ENCODE measurements at places on chromosomes 3 and 15.

DNA sequence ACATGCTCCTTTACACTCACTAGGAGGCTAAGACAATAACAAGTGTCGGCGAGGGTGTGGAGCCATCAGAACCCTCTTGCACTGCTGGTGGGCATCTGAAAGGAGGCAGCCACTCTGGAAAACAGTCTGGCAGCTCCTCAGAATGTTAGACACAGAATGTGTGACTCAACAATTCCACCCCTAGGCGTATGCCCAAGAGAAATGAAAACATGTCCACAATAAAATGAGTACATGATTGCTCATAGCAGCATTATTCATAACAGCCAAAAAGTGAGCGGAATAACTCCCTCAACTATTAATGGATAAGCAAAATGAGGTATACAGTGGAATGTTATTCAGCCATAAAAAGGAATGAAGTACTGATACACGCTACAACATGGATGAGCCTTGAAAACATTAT lies 57.8 kb downstream of the WNT7A start:
- no peak for DNase-seq

GRCh38 chr15:70271422-70272088 lies 173.8 kb upstream of the TLE3 start:
- DNase-seq = no peak

GRCh38 chr3:24052446-24052845 lies 107.4 kb downstream of the NR1D2 start:
- DNase-seq = no peak

- DNase-seq = no peak
These were observed 61.6 kb upstream of the CTNNB1 start for GRCh38 chr3:41137686-41138111.

GRCh38 chr3:36367912-36368573 lies 12.3 kb upstream of the STAC start:
- no peak for DNase-seq

DNA sequence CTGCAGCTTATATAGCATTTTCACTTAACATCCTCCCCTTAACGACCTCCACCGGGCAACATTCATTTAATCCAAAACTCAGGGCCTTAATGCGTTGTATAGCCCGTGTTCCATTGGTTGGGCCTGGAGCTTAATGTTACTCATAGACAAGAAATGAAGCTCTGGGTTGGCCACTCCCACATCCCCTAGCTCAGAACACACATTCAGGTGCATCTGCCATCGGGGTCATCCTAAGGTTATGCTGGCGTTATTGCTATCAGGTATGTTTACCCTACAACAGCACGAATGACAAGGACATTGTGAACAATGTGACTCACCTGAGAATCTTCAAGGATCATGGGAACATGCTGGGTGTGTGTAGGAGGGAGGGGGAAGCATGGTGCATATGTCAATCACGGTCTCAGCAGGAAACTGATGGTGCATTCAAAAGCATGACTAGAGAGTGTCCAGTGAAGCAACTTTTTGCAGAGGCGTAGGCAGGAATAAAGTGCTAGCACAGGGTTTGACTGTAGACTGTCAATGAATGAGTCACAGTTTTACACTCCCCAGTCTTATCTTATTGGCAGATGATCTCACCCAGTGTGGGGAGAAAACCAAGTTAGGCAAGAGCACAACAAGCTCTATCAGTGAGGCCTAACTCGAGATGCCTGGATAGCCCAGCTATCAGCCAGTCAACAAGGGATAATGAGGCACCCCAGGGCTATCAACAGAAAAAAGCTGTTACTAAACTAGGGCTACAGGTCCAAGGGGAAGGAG lies 402.1 kb upstream of the MCTP2 start:
- DNase-seq = no peak

GRCh38 chr15:38781196-38781595 lies 216.6 kb upstream of the RASGRP1 start:
- no peak for DNase-seq

DNA sequence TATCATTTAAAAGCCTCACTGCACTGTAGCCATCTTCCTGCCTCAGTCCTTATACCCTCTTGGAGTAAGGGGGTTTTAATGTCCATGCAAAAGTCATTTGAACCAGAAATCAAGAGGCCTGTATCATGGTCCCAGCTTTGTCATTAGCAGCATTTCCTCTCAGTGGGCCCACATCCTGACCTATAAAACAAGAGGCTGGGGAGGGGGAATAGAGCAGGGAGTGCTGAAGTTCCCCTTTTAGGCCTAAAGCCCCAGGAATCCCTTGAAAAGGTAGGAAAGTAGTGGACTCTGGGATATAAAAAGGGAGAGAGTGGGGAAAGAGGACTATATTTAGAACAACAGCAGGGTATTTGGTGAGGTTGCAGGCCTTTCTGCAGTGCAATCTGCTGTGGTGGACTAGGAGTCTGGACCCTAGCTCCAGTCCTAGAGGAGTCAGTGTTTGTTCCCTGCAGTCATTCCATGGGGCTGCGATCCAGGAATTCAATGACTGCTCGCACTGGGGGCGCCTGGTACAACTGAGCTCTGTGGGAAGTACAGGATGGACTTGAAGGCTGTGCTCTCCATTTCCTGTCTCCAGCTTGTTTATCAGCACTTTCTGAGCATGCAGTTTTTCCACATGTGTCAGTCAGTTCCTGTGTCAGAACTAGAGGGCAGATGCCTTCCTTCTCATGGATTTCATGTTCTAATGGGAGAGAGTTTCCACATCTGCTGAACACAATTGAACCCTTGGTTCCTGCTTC lies 46.8 kb downstream of the PDHB start:
- no peak for DNase-seq

DNA sequence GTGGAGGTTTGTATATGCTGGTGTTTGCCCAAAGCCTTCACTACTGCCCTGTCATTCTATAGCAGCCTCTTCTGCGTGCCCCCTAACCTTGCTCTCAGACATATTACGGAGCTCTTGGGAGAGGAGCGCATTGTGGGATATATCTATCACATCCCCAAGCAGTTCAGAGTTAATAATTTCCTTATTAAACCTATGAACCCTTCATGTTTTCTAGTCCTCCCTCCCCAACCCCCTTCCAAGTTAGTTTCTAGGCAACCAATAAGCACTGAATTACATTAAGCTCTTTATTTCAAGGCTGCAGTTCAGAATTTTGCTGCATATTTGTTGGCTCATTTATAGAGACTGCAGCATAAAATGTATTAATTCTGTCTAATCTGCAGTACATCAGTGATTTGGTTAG lies 57.3 kb upstream of the GRM7 start:
- no peak for DNase-seq

DNA sequence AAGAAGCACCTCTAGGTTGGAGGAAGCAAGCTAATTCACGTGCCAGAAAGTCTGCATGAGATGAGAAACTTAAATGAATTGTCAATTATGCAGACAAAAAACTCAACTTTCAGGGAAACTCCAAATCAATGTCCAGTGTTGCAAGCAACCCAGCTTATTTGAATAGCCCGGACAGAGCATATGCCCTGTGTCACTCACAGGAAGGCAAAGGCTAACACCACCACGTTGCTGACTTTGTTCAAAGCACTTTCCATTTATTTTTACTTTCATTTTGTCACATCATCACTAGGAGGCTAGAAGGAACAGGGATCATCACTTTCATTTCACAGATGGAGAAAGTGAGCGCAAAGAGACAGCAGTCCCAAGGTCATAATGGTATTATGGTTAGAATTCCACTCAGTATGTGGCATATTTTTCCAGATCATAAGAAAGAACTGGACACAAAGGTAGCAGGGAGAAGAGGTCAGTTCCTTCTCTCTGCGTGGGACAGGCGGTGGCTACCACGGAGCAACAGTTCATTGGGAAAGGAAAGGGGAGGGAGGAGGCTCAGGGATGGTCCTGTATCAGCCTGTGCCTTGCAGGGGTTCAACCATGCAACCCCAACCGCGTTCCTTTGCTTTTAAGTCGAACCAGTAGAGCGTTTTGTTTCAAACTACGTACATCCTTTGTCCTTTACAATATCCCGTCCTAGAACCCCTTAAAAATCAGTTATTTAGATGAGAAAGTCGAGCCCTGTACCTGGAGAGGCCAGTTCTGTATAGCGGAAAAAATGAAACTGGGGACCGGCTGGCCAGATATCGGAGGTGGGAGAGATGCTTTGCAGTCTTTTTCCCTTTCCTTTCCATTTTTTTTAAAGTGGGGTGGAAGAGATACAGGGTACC lies 1.1 kb downstream of the HEG1 start:
- no peak for DNase-seq

DNA sequence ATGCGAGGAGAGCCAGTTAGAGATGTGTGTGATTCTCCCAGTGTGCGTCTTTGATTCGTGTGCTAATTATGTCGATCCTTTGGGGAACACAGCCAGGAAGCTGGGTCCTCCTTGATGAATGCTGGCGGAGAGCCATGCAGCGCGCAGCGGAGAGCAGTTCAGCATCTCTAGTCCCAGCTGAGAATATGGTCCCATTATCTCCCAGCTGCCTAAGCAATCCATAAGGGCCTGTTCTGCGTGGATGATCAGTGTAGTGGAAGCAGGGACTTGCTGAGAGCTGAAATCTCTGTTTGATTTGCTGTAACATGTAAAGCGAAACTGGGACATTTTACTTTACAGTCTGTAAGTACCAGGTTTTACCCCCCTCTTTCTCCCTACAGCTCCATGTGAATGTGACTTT lies 412.7 kb downstream of the CNTN4 start:
- no peak for DNase-seq

Data from stimulated activated CD4-positive, alpha-beta T cell treated with anti-CD3 and anti-CD28 coated beads, Interleukin-1b, Interleukin-23, amount 100 ng/mL, for 1 hour (primary cell).